Occipital lobe (tissue), 3 donors: ENCODE measurements at places on chromosomes 16 and 17. TPM values are rescaled to one million over a fixed set of nuclear protein-coding genes. Genes with fewer than 3 reads are reported as not detected.

DNA sequence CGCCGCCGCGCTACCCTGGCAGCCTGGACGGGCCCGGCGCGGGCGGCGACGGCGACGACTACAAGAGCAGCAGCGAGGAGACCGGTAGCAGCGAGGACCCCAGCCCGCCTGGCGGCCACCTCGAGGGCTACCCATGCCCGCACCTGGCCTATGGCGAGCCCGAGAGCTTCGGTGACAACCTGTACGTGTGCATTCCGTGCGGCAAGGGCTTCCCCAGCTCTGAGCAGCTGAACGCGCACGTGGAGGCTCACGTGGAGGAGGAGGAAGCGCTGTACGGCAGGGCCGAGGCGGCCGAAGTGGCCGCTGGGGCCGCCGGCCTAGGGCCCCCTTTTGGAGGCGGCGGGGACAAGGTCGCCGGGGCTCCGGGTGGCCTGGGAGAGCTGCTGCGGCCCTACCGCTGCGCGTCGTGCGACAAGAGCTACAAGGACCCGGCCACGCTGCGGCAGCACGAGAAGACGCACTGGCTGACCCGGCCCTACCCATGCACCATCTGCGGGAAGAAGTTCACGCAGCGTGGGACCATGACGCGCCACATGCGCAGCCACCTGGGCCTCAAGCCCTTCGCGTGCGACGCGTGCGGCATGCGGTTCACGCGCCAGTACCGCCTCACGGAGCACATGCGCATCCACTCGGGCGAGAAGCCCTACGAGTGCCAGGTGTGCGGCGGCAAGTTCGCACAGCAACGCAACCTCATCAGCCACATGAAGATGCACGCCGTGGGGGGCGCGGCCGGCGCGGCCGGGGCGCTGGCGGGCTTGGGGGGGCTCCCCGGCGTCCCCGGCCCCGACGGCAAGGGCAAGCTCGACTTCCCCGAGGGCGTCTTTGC, 3.1 kb downstream of the HIC1 start:
- no peak for DNase-seq

- no peak for DNase-seq
Observed at GRCh38 chr16:75080205-75081029, 36.2 kb downstream of the LDHD start.

DNA sequence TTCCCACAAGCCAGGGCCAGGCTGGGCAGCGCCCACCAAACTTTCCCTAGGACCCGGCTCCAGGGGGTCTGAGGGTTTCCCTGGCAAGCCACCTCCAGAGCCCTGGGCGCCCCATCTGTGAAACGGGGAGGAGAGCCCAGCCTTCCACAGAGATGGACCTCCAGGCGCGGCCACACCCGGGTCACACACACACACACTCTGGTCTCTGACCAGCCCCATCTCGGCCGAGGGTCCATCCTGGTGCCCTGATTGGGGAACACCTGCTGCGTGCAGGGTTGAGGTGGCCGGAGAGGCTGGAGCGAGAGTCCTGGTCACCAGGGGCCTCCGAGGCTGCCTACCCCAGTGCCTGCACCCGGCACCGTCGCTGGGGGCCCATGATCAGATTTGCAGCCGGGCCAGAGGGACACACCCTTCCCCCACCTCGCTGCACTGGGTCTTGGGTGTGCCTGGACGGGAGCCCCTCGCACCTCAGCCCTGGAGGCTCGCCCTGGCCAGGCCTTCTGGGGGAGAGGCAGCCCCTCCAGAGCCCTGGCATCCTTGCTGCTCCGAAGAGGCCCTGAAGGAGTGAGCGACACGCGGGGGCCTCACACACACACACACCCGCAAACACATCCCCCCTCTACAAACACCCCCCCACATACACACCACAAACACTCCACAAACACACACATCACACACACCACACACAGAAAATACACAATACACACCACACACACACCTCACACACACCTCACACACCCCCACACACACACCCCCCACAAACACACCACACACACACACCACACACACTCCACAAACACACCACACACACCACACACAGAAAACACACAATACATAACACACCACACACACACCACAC, 29.7 kb downstream of the SLC25A10 start:
- no peak for DNase-seq

DNA sequence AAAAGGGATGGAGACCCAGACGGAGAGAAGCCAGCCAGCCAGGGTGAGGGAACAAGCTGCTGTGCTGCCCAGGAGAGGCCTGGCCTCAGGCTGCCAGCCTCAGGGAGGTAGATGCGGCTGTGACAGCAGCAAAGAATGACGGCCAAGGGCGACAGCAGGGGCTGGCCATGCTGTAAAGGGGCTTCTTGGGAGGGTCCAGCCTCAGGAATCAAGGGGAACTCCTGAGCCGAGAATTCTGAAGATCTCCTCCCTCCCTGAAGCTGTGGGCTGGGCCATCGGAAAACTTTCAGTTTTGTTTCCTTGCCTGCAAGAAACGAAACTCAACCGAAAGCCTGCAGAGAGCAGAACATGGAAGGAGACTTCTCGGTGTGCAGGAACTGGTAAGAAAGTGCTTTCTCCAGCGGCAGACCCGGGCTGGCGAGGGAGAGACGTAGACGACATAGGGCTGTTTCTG, at the start of gene XAF1:
XAF1 (plus strand) TSS at position 316 of the 454 bp plus-strand sequence; CDS start at position 349, 33 bp downstream.
- no peak for DNase-seq

DNA sequence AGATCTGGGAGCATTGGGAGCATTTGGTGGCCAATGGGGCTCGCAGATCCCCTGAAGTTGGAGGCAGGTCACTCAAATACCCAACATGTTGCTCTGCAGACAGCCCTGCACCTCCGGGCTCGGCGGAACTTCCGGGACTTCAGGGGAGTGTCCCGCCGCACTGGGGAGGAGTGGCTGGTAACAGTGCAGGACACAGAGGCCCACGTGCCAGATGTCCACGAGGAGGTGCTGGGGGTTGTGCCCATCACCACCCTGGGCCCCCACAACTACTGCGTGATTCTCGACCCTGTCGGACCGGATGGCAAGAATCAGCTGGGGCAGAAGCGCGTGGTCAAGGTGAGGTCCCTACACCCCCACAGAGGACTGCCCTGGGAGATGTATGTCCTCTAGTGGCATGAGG, 16.4 kb downstream of the MVP start:
- no peak for DNase-seq

DNA sequence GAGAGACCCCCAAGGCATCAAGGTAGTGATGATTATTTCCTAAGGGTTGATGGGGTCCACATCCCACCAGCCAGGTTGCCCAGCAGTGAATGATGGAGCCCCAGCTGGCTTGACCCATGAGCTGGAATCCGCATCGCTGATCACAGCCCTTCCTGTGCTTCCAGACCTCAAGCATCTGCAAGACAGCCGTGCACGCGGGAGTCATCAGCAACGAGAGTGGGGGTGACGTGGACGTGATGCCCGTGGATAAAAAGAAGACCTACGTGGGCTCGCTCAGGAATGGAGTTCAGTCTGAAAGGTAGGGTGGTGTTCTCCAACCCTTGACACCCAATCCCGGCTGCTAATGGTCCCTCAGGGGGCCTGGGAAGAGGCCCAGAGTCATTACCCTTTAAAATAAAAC, 69.3 kb downstream of the CRISPLD2 start:
- DNase-seq = no peak

DNA sequence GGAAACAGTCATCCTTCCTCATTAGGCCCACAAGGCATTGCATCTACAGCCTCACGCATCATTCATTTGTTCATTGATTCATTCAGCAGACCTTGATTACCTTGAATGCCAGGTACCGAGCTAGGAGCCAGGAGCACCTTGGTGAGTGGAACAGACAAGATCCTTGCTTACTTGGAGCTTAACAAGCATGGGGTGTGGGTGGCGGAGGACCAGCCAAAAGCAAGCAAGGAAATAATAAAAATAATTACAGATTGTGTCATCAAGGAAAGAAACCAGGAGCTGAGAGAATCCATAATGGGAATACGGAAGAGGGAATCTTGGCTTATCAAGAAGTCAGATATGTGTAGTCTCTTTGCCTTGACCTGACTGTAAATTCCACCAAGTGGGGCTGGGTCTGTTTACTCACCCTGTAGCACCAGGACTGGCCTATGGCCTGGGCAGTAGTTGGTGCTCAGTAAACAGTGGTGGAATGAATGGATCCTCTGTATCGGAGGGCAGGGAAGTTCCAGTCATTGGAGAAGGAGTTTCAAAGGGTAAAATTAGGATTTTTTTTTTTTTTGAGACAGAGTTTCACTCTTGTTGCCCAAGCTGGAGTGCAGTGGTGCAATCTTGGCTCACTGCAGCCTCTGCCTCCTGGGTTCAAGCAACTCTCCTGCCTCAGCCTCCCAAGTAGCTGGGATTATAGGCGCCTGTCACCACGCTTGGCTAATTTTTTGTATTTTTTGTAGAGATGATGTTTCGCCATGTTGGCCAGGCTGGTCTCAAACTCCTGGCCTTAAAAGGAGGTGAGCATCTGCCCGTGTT, 157.7 kb downstream of the MSI2 start:
- no peak for DNase-seq

- DNase-seq = no peak
Observed at GRCh38 chr16:67169642-67170167, 633 bp upstream of the NOL3 start.

DNA sequence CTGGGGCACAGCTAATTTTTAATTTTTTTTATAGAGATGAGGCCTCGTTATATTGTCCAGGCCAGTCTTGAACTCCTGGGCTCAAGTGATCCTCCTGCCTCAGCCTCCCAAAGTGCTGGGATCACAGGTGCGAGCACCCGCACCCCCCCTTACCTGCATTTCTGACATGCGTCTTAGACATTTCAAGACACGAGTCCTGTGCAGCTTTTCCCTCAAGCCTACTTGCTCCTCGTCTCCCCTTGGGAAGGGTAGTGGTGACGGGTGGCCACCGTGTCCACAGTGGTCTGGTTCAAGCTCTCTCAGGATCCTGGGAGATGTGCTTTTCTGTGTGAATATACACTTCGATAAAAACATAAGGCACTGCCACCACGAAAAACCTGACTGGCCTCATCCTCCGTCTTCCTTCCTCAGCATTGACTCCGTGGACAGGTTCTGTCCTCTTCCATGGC, 9.6 kb downstream of the CANT1 start:
- no peak for DNase-seq

The FOXC2 gene
- total RNA-seq = 0.62 TPM

The DNAH9 gene
- 2.3 TPM for total RNA-seq

The KRT33A gene
- total RNA-seq = not detected

The CFAP119 gene
- 1.6 TPM for total RNA-seq

The ALOX15 gene
- total RNA-seq = not detected

The ITGAX gene
- total RNA-seq = 1.6 TPM
